ENCODE measurements at places on chromosomes 11 and 22. TPM values are rescaled to one million over a fixed set of nuclear protein-coding genes. Genes with fewer than 3 reads are reported as not detected.

LRRN4CL gene
- 0.71 TPM for total RNA-seq

MAPK8IP1 gene
- 4.9 TPM for total RNA-seq

PHLDA2 gene
- 111 TPM for total RNA-seq

DNA sequence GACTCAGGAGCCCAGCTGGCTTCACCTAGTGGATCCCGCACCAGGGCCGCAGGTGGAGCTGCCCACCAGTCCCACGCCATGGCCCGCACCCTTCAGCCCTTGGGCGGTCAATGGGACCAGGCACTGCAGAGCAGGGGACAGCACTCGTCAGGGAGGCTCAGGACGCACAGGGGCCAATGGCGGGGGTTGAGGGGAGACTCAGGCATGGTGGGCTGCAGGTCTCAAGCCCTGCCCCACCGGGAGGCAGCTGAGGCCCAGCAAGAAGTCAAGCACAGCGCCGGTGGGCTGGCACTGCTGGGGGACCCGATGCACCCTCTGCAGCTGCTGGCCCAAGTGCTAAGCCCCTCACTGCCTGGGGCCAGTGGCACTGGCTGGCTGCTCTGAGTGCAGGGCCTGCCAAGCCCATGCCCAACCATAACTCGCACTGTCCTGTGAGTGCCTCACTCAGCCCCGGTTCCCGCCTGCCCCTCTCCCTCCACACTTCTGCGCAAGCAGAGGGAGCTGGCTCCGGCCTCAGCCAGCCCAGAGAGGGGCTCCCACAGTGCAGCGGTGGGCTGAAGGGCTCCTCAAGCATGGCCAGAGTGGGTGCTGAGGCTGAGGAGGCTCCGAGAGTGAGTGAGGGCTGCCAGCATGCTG lies 111.7 kb upstream of the PGR start:
- H3K27me3 ChIP-seq: peaks cover 12% of the 10 kb centered on the region
- H3K36me3 ChIP-seq: no peaks in the 10 kb centered on the region
- no peaks in the 10 kb centered on the region for H3K4me1 ChIP-seq

- H3K36me3 ChIP-seq: no peaks in the 10 kb centered on the region
- H3K27ac ChIP-seq: no peak overlapping the region
- no peaks in the 10 kb centered on the region for H3K4me1 ChIP-seq
- H3K27me3 ChIP-seq: no peaks in the 10 kb centered on the region
- H3K4me3 ChIP-seq: no peak overlapping the region
Observed at GRCh38 chr11:45211732-45212131, 65.3 kb downstream of the PRDM11 start.

- H3K27me3 ChIP-seq: no peaks in the 10 kb centered on the region
- H3K27ac ChIP-seq: no peak overlapping the region
Observed at GRCh38 chr22:17777005-17777716, 2.9 kb upstream of the BID start.

DNA sequence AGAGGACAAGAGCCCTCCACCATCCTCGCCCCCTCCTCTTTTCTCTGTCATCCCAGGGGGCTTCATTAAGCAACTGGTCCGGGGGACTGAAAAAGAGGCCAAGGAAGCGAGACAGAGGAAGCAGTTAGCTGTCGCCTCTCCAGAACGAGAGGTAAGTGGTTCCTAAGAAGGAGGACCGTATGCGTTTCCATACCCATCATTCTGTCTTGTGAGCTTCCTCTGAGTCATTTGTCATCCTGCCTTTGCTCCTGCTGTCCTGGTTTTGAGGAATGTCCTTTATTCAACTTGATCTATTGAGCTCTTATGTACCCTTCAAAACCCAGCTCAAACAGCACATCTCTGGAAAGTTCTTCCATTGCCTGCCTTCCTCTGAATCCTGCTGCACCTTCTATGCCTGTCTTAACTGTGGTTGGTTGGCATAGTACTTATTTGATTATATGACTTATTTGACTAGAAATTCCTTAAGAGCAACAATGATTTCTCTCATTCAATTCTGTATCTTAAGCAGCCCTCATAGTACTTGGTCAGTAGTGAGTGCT lies 21.3 kb downstream of the MYO18B start:
- H3K4me1 ChIP-seq: peaks cover 23% of the 10 kb centered on the region
- no peak overlapping the region for H3K4me3 ChIP-seq
- H3K36me3 ChIP-seq: peaks cover 12% of the 10 kb centered on the region
- peaks cover 26% of the 10 kb centered on the region for H3K27me3 ChIP-seq

DNA sequence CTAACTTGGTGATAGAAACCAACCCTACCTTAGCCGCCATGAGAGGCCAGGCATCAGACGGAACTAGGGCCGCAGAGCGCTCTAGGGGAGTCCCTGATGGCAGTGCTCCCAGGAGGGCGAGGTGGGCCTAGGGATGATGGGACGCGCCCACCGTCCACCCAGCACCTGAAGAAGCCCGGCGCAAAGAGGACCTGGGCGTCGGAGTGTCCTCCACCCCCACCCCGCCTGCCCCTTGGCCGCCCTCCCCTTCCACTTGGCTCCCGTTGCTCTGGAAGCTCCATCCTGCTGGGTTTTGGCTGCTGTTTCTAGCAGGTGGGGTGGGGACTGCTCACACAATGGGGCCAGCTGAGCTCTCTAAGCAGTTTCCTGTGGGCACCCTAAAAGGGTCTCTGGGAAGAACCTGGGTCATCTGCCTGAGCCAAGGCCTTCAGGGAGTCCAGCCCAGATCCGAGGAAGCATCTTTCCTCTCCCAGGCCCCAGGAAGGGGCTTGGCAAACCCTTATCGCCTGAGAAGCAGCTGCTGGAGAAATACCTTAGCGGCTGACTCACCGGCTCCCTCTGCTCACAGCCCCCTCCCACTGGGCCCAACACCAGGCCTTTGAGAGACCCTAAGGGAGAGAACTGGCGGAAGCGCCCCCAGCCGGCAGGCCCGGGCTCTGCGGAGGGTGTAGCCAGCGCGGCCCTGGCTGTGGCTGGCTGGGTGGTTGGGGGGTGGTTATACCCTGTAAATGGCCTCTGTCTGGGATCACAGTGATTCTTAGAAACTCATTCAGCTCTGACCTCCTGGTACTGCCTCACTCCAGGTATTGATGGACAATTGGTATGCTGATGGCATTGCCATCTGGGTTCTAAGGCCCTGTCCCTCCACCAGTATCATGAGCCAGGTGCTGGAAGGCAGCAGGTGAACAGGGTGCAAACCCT lies 19.3 kb downstream of the CREB3L1 start:
- H3K27me3 ChIP-seq: peaks cover 24% of the 10 kb centered on the region
- peak; percentile 64 for DNase-seq
- peaks cover 5% of the 10 kb centered on the region for H3K36me3 ChIP-seq
- H3K4me3 ChIP-seq: no peak overlapping the region
- H3K27ac ChIP-seq: no peak overlapping the region

DNA sequence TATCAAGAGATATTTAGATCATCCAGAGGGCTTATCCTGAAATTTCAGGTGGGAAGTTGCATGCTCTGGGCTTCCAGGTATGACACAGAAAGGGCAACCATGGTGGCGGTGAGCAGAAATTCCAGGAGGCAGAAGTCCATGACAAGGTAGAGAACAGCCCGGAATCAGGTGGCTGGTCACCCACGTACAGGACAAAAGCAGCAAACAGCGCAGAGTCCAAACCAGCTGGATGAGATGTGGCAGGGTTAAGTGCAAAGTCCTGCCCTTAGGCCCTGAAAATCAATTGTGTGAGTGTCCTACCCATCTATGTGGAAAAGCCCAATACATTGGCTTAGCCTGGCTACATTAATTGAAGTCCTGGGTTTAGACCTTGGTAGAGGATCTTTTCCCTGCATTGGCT lies 11.6 kb downstream of the PPFIBP2 start:
- H3K4me1 ChIP-seq: no peaks in the 10 kb centered on the region
- no peak overlapping the region for H3K27ac ChIP-seq
- DNase-seq: no peak
- peaks cover 40% of the 10 kb centered on the region for H3K27me3 ChIP-seq

DNA sequence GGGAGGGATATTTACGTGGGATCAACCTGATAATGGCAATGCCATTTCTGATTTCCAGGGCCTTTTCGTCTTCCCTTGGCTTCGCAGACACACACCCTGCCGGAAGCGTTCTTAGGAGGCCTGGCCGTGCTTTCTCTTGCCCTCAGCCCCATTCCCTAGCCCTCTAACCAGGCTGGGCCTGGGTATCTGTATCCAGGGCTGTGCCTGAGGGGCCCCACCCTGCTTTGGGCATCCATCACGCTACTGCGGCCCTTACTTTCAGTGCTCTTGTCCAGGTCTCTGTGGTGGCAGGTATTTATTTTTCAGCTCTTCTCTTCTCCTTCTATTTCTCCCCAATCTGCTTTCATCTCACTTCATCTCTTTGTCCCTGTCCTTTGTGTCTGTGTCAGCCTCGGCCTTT lies 105.0 kb downstream of the ZBTB16 start:
- no peak overlapping the region for H3K27ac ChIP-seq
- DNase-seq: no peak
- peaks cover 94% of the 10 kb centered on the region for H3K27me3 ChIP-seq
- no peak overlapping the region for H3K4me3 ChIP-seq
- H3K36me3 ChIP-seq: peaks cover 7% of the 10 kb centered on the region
- peaks cover 3% of the 10 kb centered on the region for H3K4me1 ChIP-seq
